Cortex of kidney (tissue), 1 donor: ENCODE measurements at places on chromosomes 3 and 15.

DNA sequence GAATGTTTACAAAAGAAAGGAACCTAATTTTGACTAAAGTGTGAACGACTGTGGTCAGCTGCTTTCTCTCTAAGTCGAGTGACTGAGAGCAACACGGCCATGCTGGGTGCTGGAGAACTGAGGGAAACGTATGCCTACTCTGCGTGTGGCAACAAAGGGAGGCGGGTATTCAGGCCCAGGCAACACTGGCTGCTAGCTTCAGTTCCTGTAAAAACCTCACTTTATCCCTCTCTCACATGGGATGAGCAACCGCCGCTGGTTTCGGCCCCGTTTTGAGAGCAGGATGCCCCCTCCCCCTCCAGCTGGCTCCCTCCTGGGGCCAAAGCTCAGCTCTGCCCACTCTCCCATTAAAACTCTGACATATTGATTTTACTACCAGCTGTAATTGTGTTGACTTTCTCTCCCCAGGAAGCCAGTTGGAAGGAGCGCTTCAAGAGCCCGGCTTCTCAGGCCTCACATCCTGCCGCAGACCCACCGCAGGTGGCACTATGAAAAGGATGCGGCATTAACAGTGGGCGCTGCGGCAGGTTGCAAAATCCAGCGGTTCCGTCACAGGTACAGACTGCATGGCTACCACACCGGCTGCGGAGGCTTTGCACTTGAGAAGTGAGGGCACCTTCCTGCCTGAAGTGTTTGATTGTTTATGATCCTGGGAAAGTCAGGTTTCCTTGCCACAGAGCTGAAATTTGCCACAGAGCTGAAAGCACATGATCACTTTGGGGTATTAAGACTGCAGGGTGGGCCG lies 12.7 kb downstream of the PLXND1 start:
- DNase-seq = no peak

DNA sequence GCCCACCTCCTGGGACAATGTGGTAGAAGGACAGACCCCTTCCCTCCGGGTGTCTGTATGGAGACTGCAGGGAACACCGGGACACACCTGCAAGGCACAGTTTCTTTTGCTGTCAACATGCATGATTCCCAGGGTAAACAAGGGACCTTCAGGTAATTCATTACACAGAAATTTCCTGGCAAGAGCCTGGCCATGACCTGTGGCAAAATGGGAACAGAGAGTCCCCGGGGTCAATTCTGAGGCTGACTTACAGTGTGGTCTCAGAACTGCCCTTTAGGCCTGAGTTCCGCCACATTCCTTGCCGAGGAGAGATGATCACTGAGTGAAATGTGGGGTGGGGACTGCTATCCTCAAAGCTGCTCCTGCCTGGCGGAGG lies 6.3 kb downstream of the STARD5 start:
- DNase-seq = no peak

DNA sequence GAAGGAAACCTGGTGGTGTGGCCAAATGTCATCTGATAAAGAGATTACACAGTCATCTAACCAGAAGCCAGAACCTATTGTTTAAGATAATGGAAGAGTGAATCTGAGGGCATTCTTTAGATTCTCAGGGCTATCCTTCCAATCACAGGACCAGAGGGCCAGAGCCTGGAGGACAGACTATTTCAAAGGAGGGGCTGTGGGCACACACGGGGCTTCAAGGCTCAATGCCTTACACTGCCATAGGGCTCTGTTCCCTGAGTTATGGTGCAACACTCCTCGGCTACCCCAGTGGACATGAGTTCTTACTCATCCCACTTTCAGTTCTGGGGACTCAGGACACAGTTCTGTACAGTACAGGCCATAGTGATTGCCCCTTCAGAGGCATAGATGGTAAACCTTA lies 343.9 kb upstream of the ALCAM start:
- DNase-seq = no peak

DNA sequence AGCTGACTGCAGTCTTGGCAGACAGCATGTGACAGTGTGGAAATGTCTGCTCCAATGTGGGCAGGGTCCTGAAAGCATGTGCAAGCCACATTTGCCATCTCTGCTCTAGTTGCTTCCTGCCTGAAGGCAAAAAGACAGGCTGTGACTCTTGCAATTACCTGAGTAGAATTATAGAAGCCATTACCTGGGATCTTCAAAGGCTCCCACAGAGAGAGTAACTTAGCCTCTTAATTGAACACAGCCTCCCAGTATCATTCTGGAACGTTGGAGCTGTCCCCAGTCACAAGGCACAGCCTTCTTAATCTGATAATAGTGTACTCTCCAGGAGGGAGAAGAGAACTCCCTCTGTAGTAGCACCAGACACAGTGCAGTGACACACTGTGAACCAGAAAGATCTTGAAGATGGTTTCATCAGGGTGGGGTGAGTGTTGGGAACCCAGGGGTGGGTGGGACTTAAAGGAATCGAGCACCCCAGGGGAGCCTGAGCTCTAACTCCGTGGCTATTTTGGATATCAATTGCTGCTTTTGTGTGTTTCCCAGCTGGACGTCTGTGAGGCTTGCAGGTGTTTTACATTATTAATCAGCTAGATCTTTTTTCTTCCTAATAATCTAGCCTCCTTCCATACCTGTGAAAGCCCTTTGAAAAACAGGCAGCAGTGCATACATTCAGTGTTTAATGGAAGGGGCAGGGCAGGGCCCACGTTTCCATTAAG lies 40.6 kb upstream of the GLCE start:
- DNase-seq = no peak

DNA sequence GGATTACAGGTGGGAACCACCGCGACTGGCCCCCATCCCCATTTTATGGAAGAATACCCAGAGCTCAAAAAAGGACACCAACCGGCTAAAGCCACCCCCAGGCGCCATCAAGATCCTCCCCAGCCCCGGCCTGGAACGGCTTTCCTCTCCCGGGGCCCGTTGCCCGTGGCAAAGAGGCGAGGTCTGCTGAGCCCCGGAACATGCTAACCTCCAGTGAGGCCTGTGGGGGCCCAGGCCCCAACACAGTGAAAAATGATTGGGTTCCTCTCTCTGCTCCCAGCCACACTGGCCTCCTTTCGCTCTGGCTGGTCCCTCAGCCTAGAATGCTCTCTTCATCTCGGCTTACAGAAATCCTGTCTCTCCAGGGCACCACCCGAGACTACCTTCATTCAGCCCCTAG lies 46.5 kb upstream of the SMAD6 start:
- no peak for DNase-seq

DNA sequence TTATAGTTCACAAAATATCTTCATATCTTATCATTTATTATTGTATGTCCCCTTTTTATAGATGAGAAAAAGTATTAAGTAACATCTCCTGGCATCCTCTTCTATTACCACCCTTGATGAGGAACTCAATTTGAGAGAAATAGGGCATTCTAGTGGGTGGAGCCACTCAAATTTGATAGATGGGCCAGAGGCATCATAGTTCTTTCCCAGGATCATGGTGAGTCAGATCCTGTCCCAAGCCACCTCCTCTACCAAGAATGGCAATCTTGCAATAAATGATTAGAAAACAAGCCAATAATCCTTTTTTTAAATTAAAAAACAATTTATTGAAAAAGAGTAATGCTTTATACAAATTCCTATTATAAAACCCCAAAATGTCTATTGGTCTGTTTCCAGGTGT lies 16.8 kb downstream of the CLDN1 start:
- no peak for DNase-seq

GRCh38 chr3:11060500-11061251 lies 68.1 kb downstream of the SLC6A1 start:
- DNase-seq = no peak

- no peak for DNase-seq
Observed at GRCh38 chr3:37501571-37502313, 327.4 kb upstream of the LRRFIP2 start.

GRCh38 chr15:78469031-78469430 lies 31.0 kb downstream of the IREB2 start:
- DNase-seq = no peak

- DNase-seq = no peak
Observed at GRCh38 chr3:177150970-177151627, 46.2 kb downstream of the TBL1XR1 start.

DNA sequence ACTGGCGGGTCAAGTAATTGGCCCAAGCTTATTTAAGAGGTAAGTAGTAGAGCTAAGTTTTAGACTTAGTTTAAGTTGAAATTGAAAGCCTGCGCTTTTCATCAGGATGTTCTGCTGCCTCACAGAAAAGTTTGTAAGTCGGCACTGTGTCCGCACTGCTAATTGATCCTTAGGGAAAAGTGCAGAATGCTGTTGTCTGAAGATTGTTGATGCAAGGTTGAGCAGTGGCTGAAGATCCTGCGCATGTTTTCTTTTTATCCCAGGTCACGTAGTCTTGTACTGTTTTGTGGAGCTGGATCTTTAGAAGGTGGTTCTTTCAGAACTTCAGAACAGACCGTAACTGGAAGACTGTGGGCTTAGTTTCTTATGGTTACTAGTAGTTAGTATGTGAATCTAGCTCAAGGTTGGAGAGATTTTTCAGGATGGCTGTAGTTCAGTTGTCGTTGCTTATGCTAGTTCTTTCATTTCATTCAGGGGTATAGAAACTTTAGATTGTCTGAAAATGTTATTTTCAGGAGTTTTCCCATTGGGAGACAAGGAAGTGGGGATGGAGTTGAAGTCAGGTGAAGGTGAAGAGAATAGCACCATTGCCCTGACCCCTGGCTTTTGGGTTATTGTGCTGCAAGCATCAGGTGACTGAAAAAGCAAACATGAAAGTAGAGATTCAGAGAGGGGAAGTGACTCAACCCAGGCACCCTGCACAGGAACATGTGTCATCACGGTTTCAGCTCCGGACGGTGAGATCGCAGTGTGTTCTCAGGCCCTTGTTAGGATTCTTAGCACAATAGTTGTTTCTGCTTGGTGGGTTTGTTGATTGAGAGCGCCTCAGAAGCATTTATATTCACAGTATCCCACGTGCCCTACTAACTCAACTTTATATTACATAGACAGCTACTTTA lies 32.8 kb downstream of the AKAP13 start:
- DNase-seq = no peak

DNA sequence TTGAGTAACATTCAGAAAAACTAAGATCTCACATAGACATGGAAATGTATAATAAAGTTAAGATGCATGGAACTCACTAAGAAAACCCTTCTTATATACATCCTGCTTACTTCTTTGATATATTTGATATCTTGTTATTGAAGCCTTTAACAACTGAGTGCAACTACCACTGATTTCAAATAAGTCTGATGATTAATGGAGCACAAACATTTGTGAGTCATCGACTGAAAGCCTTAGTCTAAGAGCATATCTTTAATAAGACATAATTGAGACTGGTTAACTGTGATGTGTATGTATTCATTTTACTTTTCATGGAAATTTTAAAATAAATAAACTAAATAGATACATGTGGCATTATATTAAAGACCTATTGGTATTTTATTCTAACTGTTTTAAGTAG lies 740.5 kb downstream of the EPHA3 start:
- DNase-seq = no peak

DNA sequence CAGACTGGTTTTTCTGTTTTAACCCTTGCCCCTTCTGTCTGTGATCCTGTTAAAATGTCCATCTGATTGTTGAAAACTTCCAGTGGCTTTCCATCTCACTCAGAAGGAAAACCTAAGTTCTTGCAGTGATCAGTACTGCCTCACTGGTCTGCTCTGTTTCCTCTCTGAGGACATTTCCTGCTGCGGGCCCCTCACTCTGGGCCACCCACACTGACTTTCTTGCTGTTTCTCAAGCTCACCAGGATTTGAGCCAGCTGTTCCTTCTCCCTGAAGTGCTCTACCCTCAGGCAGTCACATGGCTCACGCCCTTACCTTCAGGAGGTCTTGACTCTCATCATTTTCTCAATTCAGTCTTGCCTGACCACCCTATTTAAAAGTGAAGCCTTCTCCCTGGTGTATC lies 1.8 kb downstream of the GRK7 start:
- DNase-seq = no peak
